ENCODE measurements at places on chromosomes 7 and 10.

DNA sequence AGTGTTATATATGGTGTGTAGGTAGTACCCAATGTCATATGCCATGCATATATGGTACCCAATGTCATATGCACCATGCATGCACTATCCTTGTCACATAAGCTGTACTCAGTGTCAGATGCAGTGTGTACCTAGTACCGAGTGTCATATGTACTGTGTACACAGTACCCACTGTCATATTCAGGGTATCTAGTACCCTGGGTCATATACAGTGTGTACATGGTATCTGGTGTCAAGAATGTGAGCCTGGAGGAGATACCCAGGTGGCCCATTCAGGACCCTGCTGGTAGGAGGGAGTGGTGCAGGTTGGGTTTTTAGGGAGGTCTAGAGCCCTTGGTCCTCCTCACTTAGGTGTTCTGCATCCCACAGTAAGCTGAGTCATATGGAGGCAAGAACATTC, 1.8 kb downstream of the ZMYND11 start:
- peak; percentile 17 for DNase-seq

DNA sequence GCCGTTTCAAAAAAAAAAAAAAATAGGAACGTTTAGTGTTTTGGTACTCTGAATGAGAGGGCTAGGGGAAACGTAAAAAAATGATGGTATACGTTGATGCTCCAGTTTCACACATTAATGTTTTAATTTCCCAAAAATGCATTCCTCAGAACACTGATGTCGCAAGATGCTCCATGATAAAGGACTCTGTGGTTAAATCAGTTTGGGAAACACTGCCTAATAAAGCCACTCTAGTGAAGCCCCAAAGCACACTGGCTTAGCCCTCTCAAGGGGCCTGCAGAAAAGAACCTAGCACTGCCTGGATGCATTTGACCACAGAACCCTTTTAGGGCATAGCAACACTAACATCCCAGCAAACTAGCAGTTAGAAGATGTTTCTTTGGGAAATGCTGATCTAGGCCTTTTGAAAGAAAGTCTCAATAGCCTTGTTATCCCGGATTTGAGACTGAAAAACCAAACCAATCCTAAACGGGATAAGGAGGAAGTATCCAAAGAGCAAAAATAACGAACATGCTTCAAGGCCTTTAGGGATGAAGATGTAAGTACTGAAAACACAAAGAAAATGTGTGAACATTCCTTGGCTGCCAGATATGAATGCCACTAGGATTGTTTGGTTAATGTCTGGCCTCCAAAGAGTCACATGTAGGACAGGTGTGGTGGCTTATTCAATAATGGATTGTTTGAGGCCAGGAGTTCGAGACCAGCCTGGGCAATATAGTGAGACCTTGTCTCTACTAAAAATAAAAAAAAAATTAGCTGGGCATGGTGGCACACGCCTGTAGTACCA, 11.0 kb downstream of the DLG5 start:
- DNase-seq, result no peak

GRCh38 chr7:8436965-8437364, 3.6 kb downstream of the NXPH1 start:
- no peak for DNase-seq

DNA sequence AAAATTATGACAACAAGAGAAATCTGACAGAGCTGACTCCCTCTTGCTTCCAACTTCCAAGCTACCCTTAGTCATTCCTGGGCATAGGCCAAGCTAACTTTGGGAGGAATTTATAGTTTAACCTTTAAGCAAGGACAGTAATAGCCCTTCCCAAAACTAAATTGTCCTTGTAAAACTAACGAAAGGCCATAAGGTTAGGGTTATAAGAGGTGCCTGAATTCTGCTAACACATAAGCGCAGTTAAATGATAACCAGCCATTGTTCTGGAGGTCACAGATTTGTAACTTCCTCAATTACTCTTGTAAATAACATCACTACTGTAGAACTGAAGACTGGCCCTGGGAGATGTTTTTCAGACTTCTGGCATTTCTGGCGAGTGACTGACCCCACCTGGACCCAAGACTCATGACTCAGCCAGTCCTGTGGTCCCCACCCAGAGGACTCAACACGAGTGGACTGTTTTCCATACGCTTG, 481.2 kb downstream of the KCNMA1 start:
- no peak for DNase-seq
